ENCODE measurements at places on chromosomes 5 and 9.
A peak's percentile ranks its signal among the peaks of the same experiment; 100 is the strongest.

GRCh38 chr5:56725711-56726411 lies 89.5 kb upstream of the MAP3K1 start:
- DNase-seq, result no peak

DNA sequence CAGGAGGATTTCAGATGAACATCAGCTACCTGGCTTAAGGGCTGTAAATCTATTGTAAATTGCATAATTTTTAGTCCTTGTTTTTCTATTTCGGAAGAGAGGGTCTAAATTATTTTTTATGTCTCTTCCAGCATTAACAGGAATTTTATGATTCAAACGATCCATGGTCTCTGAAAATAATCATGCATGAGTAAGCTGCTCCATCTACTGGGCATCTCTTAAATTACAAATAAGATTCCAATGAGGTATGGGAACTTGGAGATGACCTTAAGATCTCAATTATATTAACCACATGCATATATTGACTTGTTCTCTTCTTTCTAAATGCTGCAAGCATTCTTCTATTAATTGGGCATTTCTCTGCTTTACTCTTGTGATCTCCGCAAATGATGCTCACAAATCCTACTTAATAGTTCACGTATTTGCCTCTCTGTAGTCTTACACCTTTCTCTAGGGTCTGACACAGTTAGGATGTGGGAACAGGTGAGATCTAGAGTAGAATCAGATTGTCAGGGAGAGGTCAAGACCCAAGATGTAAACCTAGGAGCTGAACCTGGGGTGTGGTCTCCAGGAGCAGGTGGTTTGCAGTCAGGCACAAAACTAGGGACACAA lies 86.9 kb downstream of the NUDT12 start:
- DNase-seq, result no peak

DNA sequence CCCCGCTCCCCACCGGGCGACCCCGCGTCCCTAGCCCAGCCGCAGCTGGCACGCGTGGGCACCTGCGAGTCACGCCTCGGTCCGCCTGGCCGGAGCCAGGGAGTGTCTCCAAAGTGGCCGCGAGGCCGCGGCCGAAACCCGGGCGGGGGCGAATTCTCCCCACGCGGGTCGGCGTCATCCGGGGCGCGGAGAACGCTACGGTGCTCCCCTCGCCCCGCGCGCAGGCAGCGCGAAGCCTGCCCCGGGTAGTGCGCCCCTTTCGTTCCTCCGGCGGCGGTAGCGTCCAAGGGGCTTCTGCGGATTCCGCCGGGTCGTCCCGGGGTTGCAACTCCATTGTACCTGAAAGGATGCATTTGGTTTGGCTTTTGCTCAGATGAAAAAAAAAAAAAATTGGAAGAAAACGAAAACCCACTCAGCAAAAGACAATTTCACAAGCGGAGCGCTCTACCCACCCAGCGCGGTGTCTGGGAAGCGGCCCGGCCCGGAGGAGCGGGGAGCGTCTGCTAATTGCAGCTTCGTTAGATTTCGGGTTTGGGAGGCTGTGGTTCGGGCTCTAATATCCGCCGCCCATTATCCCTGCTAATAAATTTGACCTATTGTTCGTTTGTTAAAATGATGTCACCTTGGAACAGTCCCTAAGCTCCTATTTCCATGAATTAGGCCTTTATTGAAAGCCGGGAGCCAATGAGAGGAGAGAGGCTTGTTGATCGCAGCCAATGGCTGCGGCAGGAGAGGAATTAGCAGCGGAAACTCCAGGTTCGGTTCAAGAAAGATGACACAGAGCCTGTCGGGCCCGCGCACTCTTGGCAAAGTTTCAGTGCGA lies at the start of gene TLX3:
Gene TLX3 (plus strand): TSS at position 796 of the 823 bp plus-strand sequence. CDS start 118 bp downstream, outside the sequence.
- no peak for DNase-seq

DNA sequence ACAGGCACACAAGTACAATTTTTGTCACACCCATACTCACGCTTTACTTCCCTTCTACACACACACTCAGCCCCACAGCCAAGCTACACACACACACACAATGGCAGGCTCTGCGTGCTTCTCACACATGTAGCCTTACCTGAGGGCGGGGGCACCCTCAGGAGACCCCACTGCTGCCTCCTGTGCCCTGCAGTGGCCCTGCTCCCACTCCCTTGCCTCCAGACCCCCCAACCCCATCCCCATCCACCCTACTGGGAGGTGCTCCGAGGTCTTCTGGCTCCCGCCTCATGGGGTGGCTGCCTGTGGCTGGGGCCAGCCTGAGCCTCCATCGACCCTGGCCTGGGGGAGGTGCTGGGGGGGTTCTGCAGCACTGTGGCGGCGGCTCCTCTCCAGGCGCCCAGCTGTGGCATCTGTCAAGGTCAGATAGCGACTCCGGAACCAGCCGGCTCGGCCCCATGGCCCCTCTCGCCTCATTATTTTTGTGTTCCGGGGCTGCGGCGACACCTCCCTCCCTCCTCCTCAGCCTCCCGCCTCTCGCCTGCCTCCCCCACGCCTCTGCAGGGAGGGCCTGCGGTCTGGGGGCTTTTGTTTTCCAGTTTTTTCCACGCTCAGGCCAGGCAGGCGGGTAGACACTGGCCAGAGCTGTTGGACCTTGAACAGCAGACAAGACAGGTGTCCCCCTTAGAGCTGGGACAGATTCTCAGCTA lies 21.7 kb downstream of the CXXC5 start:
- no peak for DNase-seq

- DNase-seq, result no peak
Measured at GRCh38 chr5:75265731-75266130, 29.1 kb upstream of the ANKRD31 start.

DNA sequence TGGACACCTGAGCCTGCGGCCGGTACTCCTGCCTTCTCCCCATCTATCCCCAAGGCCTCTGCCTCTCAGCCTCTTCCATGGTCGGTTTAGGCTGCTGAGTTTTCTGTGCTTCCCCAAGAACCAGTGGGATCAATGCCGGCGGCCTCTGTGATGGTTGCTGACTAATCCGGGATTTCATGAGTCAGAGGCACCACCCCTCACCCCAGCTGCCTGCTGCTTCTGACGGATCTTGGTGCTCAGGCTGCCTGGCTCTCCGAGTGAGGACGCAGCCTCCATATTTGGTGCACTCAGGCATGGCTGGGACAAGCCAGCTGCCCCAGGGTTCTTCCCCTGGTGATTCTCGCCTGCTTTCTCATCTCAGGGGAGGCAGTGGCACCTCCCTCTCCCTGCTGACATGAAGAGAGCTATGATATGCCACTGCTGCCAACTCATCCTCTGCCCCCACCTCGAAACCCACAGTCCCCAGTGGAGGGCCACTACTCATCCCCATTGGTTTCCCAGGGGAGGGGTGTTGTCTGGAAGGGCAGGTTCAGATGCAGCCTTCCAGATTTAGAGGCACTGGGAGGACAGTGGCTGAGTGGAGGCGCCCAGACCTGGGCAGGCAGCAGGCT lies 3.3 kb upstream of the MAN1B1 start:
- peak; percentile 81 for DNase-seq

DNA sequence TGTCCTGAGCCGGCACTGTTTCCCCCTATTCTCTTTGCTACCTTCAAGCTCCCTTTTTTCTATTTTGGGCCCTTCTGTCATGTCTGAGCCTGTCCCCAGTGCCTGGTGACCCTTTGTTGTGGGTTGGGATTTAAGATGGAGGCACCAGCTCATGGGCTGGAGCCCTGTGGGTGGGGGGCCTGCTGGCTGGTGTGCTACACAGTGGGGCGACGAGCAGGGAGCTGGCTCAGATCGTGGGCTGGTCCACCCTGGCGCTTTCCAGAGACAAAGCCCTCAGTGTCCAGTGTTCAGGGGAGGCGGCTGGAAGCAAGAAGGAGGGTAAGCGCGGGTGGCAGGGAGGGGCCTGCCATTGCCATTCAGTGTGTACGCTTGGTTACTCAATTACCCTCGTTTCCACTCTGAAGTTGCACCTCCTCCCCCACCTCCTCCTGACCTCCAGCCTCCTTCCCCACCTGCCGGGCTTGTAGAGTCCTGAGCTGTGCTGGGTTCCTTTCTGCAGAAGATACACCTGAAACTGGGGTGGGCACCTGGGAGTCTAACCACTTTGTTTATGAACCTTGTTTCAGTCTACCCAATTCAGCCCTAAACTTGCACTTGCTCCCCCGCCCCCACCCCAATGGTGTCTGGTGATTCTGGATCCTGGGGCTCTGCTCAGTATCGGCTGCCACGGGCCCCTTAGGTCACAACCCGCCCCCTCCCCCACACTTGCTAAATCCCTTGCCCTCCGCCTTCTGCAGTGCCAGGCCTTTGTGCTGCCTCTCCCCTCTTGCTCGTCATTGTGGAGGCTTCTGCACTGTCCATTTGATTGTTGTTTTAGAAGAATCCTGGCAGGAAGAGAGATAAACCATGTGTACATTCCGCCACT lies 49.9 kb downstream of the MVB12B start:
- no peak for DNase-seq

DNA sequence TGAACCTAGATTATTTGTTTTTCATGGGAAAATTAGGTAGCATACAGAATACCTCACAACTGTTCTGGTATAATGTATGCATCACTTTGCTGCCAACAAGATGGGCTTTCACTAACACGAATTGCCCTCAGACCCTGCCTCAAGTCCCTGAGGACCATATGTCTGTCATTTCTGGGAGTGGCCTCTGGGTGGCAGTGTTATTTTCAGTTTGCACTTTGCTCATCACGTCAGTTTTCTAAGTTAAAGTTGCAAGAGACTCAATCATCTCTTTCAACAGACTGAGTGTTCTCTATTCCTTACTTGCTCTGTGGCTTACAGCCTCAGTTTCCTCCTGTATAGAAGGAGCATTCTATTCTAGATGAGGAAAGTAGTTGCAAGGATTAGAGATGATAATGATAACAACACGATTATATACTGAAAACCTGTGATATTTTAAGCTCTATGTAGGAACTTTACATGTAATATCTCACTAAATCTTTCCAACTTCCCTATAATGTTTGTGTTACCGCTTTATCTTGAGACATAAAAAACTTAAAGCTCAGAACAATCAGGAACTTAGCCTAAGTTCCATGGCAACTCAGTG lies 55.7 kb downstream of the TSSK1B start:
- DNase-seq, result peak; percentile 66

DNA sequence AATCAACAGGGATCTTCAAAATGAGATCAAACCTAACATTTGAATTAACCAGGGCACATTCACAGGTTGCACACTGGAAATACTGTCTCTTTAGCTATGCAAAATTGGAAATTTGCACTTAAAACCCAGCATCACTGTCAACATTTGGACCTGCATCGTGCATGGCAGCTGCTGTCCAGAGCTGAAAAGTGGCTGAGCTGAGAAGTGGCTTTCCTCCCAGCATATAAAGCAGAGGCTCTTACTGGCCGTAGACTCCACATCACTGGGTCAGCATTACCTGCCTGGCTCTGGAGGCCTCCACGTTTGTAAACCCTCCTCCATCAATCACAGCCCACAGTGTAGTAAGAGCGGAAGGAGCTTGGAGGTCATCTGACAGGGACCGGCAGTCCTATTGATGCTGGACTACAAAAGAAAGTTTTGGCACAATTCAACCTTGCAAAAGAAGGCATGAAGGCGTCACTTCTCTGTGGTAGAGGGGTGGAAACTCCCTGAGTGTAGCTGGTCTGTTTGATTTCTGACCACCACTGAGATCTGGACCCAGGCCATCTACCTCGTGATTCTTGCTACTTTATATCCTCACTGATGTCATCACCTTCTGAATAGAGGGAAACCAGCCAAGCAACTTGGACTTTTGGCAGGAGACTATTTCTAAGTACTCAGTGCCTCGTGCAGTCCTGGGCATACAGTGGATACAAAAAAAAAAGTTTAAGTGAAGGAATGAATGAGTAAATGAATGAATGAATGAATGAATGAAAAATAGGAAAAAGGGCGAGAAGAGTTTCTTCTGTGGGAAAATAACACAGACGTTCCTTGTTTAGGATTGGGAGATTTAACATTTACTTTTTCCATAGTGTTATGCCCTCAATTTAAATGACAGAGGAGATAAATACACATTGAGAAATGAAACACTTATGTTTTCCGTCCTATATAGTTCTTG lies 14.8 kb downstream of the RASEF start:
- DNase-seq, result no peak

GRCh38 chr9:7790022-7790818 lies 9.4 kb downstream of the DMAC1 start:
- no peak for DNase-seq

- DNase-seq, result no peak
Measured at GRCh38 chr5:158487156-158487555, 612.6 kb downstream of the EBF1 start.

- DNase-seq, result no peak
Measured at GRCh38 chr9:69499959-69500358, 172.2 kb downstream of the APBA1 start.

GRCh38 chr9:101371813-101372212 lies 13.0 kb downstream of the BAAT start:
- no peak for DNase-seq

DNA sequence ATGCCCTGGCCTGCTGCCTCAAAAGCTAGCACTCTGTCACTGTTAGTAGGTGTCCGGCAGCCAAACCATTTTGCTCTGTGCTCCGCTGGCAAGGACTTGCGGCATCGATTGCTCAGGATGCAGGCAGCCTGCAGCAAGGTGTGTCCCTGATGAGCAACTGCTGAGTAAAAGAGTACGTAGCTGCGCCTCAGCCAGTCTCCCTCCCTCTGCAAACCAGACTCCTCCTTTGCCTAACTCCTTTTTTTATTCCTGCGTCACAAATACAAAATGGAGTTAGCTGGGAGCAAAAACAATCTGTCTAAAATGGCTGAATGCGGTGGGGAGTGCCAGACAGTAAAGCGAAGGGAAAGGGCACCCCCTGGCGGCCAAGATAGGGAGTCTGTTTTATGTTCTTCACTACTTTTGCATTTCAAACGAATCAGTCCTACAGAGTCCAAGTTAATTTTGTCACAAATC lies 61.1 kb downstream of the DIAPH1 start:
- DNase-seq, result peak; percentile 86

GRCh38 chr5:135216471-135217343 lies 182.3 kb downstream of the MACROH2A1 start:
- DNase-seq, result peak; percentile 48

DNA sequence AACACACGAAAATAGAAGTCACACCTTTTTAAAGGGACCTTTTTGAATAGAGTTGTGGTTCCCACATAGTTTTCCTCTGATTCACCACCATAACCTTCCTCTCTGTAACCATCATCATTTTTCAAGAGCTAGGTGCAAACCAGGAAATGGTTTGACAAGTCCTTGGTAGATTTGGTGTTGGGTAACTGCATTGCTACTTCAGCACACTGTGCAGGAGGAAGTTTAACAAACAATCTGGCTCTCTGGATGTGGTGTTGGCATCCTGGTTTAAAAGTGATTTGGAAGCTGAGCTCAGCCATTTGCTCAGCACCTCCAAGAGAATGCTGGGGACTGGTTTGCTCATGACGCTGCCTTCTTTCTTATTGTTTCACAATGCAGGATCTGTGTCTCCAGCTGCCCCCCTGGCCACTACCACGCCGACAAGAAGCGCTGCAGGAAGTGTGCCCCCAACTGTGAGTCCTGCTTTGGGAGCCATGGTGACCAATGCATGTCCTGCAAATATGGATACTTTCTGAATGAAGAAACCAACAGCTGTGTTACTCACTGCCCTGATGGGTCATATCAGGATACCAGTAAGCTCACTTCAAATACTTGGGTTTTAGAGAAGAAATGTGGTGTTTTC lies 213.1 kb downstream of the RFK start:
- no peak for DNase-seq

GRCh38 chr9:92608241-92608908 lies 61.6 kb downstream of the IPPK start:
- DNase-seq, result no peak

- no peak for DNase-seq
Measured at GRCh38 chr9:88749420-88749819, 214.4 kb downstream of the NXNL2 start.

GRCh38 chr9:93262537-93263310 lies 78.8 kb downstream of the WNK2 start:
- peak; percentile 9 for DNase-seq
